ENCODE measurements at places on chromosomes 7 and 10.

DNA sequence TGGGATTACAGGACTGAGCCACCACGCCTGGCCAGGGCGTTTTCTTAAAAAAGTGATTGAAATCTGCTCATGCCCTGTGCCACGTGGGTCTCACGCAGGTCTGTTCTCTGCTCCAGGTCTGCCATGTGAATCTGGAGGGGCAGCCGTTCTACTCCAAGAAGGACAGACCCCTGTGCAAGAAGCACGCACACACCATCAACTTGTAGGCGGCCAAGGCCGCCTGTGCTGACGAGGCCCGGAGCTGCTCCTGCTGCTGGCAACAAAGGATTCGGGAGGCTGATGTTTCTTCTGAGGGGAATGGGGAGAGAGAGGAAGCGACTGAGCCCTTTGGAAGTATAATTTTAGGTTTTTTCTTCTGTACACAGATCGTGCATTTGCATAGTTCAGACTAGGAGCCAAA lies 23.6 kb upstream of the BMPR1A start:
- DNase-seq: no peak

DNA sequence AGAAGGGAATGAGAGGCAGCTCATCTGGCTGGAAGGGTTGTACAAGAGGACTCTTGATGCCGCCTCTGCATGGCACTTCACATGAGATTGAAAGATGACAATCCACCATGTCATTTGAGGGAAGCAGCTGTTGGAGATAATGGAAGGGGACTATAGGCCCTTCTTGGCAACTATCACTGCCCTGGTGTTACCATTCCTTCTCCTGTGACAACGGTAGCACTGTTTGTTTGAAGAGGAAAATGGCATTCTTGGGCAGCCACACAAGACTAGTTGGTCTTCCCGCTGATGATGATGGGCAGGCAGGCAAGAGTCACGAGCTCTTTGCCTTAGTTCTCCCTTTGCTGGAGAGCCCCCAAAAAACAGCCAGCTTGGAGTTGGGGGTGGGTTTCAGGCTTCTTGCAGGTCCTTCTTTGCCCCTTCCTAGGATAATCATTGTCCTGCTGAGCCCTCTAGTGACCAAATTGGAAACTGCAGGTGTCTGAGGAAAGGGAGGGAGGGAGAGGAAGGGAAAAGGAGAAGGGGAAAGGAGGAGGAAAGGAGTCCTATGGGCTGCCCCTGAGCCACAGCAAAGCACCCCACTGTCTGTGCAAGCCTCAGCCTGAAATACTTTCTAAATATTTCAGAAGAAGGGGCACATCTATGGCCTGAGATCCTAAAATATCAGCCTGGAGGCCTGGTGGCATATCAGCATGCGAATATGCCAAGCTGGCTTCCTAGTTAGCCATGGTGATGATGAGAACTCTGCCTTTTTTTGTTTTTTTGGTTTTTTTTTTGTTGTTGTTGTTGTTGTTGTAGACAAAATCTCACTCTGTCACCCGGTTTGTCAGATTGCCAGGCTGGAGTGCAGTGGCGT lies 165.6 kb upstream of the KMT2E start:
- peak; percentile 23 for DNase-seq

DNA sequence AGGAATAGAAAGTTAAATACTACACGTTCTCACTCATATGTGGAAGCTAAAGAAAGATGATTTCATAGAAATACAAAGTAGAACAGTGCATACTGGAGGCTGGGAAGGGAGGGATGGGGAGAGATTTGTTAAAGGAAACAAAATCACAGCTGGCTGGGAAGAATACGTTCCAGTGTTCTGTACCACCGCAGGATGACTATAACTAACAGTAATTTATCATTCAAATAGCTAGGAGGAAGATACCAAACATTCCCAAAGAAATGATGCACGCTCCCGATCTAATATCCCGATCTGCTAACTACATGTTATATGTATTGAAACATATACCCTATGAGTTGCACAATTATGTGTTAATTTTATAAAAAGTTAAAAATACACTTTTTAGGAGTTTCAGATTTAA lies 162.3 kb downstream of the ZMYND11 start:
- DNase-seq: no peak

GRCh38 chr7:139855498-139856270 lies 26.6 kb downstream of the TBXAS1 start:
- DNase-seq: no peak

DNA sequence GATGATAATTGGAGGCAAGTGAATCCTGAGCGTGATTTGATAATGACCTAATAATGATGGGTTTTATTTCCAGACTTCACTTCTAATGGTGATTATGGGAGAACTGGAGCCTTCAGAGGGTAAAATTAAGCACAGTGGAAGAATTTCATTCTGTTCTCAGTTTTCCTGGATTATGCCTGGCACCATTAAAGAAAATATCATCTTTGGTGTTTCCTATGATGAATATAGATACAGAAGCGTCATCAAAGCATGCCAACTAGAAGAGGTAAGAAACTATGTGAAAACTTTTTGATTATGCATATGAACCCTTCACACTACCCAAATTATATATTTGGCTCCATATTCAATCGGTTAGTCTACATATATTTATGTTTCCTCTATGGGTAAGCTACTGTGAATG lies 79.6 kb downstream of the CFTR start:
- no peak for DNase-seq

GRCh38 chr10:32854435-32854834 lies 103.6 kb downstream of the ITGB1 start:
- DNase-seq: no peak

GRCh38 chr7:142586611-142587010 lies 162.7 kb upstream of the PRSS1 start:
- no peak for DNase-seq

DNA sequence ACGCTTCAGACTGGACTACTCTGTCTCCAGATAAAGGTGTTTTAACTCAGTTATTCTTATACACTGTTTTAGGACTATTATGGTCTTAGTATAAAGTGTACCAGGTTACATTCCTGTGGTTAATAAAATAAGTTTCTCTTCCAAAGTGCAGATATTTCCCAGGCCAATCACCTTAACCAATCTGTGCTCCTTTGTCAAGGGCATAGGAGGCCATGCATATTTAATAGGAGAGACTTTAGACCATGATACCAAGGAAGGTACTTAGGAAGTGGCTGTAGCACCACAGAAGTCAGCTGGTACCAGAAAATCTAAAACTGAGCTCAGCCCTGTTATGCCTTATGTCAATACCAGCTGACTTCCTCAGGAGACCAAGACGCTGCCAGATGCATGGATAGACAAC lies 226.5 kb upstream of the TMEM72 start:
- no peak for DNase-seq

DNA sequence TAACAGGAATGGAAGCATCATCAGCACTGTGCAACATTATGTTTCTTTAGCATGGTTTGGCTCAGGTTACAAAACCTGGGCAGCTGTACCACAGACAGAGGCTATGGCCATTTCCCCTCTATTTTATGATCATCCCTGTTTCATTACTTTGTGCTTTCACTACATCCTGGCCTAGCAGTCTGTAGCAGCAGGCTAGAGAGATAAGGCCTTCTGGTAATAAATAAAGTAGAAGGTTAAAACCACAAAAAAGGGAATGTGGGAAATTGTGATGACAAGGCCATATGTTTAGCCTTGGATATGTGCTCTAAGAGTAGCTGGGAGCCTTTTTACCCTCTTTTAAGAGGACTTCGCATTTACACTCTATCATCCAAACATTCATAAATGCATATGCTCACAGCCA lies 266.2 kb upstream of the PHF14 start:
- DNase-seq: no peak

GRCh38 chr10:98638920-98639319 lies 192.2 kb upstream of the HPS1 start:
- DNase-seq: no peak

GRCh38 chr7:151095828-151096475 lies 9.7 kb downstream of the AGAP3 start:
- no peak for DNase-seq

GRCh38 chr7:36606976-36607720 lies 117.1 kb downstream of the AOAH start:
- no peak for DNase-seq

DNA sequence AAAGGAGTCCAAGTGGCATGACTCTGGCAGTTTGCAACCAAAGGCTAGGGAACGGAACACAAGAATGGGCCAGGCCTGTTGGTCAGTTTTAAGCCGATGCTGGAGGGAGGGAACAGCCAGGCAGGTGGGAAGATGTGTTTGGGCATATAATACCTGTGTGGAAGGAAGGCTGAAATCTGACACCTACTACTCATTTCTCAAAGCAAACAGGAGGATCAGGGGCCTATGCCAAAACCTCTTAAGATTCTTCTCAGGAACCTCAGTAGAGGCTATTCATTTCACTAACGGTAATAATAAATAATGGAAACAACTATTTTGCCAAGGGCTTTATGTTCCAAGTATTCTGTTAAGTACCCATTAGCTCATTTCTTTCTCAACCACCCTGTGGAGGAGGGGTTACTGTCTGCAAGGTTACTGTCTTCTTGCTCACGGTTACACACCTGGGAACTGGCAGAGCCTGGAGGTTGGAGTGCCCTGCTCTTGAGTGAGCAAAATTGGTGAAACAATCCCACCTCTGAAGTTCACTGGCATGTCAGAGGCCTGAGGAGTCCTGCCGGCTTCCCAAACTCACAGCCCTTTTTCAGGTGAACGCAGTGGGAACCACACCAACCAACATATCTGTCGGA lies 35.5 kb downstream of the GOT1 start:
- no peak for DNase-seq

- peak; percentile 4 for DNase-seq
Observed at GRCh38 chr10:58064714-58065528, 202.8 kb downstream of the IPMK start.

DNA sequence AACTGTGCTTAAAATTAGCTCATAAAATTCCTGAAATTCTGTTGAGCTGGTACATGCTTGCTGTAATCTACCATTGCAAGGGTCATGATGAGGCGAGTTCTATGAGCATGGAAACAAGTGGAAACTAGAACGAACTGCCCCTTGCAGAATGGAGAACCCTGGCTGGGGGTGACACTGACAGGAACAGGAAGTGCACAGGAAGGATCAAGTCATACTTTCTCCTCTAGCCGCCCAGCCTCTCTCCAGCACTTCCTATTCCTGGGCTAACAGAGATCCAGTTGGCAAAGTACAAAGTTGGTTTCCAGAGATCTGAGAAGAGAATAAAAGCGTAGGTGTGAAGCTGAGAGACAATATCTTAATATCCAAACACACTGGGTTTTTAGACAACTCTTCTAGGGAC lies 414.2 kb upstream of the PODXL start:
- DNase-seq: no peak

DNA sequence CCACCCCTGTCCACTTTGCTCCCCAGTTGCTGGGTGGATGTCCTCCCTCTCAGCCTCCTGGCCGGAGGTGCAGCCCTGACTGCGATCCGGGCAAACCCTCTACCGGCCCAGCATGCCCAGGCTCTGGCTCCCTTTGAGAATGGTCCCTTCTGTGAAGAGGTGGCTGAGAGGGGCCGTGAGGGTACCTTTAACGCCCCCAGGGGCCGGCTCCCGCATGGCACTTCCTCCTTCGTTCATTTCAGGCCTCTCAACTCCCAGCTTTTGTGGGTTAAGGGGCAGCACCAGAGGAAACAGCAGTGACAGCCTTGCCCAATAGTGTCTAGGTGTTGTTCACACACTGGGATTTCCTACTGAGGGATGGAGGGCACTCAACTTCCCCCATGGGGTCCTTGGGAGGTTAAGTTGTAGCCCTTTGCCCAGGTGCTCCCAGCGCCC lies 33.2 kb upstream of the HABP2 start:
- no peak for DNase-seq

- DNase-seq: no peak
Observed at GRCh38 chr10:48501226-48501625, 103.6 kb downstream of the ARHGAP22 start.

GRCh38 chr7:41567731-41568114 lies 135.2 kb downstream of the INHBA start:
- no peak for DNase-seq

DNA sequence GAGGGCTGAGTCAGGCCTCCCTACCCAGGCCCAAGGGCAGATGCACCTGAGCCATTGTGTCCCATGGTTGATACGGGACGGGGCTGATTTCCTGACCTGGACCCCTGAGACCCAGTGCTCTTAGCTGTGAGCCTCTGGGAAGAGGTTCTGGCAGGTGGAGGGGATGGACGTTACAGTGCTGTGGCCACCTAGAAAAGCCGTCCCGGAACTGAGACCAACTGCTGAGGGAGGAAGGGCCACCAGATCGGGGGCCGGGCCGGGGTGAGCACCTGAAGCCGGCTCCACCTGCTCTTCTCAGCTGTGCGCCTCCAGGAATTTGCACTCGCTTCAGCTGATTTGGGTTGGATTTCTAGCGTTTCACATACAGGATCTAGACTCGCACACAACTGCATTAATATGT lies 35.4 kb downstream of the CHST12 start:
- no peak for DNase-seq

GRCh38 chr10:103847909-103848468 lies 7.4 kb downstream of the SH3PXD2A start:
- DNase-seq: no peak

GRCh38 chr10:88754287-88754686 lies 5.5 kb upstream of the LIPN start:
- DNase-seq: no peak

DNA sequence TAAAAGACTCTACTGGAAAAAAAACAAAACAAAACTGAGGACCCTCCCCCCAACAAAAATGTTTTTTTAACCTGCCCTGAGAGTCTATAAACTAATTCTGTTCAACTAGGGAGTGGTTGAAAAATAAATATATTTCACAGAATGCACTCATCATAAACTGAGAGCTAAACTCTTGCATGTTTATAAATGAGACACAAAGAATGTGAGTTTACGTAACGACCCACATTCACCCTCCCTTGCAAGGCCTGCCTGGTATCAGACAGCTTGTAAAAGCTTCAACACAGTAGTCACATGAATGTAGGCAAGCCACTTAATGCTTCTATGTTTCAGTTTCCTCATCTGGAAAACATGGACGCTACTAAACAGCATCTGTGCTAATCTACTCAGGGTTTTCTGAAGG lies 50.3 kb downstream of the JAZF1 start:
- DNase-seq: no peak

GRCh38 chr7:51062222-51062987 lies 254.2 kb downstream of the COBL start:
- no peak for DNase-seq

DNA sequence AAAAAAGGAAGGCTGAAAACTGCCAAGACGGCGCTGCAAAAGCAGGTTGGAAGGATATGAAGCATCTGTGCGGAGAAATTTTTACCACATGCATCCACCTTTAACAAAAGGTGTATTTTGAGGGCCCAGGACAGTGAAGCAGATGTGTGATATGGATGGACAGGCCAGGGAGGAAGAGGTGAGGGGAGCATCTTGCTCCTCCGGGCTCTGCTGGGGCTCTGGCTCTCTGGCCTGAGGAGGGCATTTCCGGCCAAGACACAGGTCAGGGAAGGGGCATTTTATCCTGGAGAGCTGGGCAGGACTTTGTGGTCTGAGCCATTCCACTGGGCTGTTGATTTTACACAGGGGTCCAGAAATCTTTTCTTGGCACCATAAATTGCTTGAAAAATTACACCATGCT lies 175.1 kb downstream of the ZMYND11 start:
- no peak for DNase-seq

DNA sequence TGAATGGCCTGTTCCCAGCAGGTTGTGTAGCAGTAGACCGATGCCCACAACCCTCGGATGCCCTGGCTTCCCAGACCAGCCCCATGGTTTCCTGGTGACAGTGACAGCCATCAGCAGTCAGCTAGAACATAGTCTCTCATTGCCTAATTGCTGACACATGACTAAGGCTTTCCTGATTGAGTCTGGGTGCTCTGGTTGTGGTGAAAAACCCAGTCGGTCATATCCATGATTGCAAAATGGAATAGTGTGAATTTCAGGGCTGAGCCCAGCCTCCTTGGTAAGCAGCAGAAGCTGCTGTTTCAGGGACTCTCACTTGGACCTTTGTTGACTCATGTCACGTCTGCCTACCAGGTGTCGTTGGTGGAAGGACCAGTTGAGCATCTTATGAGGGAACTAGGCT lies 36.6 kb downstream of the POR start:
- no peak for DNase-seq
